Neural progenitor cell (in vitro differentiated cells): ENCODE measurements at places on chromosomes 12 and 14. TPM values are rescaled to one million over a fixed set of nuclear protein-coding genes. Genes with fewer than 3 reads are reported as not detected.

The BRI3BP gene
- total RNA-seq, result 2.5 TPM in 2 replicates

GRCh38 chr14:67432050-67432564 lies 20.1 kb upstream of the PLEK2 start:
- DNase-seq, result no peak

The LDHB gene
- 1,385 and 1,973 TPM in 2 replicates for total RNA-seq

GRCh38 chr12:117034701-117035151 lies 64.5 kb downstream of the TESC start:
- DNase-seq, result no peak

DNA sequence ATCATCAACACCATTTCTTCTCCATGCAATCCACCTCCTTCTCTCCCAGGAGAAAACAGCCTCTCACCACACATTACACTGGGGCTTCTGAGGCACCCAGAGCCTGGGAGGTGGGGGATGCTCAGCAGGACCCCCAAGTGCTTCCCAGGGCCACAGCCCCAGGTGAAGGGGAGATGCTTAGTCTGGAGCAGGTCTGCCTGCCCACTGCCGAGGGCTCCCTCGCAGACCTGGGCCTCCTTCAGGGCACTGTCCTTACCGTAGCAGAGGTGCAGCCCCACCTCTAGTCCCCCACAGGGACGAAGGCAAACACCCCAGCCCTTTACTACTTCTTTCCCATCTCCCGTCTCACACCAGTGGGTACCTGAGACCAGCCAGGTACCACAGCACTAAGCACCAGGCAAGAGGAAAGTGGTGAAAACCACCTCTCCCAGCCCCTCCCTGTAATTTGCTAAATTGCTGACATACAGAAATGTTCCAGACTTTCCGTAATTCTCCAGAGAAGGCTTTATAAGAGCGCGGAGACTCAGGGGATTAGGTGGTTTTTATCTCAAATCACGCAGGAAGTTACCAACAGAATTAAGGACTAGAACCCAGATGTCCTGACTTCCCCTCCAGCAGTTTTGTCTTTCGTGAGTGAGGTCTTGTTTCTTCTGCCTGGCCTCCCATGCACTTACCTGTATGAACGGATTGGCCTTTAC lies 59.0 kb downstream of the PLEKHG3 start:
- no peak for DNase-seq

- peak; percentile 45 for DNase-seq
Measured at GRCh38 chr14:78088916-78089315, 81.3 kb upstream of the NRXN3 start.

GRCh38 chr12:60257063-60257462 lies 661.2 kb downstream of the SLC16A7 start:
- DNase-seq, result peak; percentile 21

DNA sequence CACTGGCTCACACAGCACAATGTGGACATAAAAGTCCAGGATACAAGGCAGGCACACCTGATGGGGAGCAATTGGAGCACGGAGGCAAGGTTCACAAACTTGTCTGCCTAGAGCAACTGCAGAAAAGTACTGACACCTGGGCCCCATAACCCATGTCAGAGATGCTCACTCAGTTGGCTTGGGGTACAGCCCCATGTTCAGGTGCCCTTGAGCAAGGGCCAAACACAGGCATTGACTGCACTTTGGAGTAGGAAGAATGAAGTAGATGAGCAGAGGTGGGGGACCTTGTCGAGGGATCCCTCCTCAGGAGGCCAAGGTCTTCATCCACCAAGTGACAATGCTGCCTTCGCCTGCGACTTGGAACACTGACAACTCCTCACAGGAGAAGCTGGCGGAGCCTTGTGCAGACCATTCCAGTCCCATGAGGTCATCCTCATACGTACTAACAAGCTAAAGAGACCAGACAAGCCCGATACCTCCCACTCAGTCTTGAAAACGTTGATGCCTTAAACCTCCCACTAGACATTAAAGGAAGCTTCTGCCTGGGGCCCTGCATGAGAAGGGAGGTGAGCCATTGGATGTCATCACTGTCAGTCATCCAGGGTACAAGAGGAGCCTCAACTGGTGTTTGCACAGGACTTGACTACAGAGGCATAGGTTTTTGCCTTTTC lies 42.5 kb upstream of the C14orf180 start:
- DNase-seq, result no peak

- DNase-seq, result no peak
Measured at GRCh38 chr14:21093018-21093417, 5.4 kb downstream of the ZNF219 start.

- no peak for DNase-seq
Measured at GRCh38 chr12:15931590-15932053, 20.5 kb downstream of the DERA start.

DNA sequence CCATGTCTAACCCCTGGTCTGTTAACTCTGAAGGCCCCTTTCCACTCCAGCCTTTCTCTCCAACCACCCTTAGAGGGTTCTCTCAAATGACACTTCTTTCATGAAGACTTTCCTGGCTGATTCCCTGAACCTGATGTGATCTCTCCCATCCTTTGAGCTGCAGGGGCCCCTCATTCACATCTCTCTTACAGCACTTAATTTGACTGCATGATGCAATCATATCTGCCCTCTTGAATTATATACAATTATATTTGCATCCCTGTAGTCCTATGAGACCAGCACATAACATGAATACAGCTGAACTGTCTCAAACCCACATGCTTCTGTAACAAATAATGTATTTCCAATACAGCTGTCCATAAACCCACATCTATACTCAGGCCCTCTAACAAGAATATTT lies 56.4 kb downstream of the PPP2R5E start:
- no peak for DNase-seq

The KLRB1 gene
- not detected in 2 replicates for total RNA-seq

DNA sequence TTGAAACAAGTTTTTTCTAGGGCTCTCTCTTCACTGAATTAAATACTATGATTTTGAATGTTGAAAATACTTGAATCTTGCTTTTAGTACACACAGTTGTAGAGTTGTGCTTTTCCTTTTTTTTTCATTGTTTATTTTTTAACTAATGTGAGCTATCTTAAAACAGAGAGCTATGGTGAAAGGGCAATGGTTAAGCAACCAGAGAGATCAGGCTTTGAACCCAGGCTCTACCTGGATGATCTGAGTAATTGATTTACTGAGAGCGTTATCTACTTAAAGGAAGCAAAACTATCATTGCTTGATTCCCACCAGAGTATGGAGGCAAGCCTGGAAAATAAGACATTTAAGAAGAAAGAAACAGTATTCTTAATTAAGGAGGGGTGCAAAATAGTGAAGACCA lies 138.6 kb downstream of the DUSP6 start:
- no peak for DNase-seq

- DNase-seq, result no peak
Measured at GRCh38 chr12:69497308-69498026, 27.3 kb downstream of the FRS2 start.

The AKAP3 gene
- total RNA-seq, result 2.4 and 3.0 TPM in 2 replicates

DNA sequence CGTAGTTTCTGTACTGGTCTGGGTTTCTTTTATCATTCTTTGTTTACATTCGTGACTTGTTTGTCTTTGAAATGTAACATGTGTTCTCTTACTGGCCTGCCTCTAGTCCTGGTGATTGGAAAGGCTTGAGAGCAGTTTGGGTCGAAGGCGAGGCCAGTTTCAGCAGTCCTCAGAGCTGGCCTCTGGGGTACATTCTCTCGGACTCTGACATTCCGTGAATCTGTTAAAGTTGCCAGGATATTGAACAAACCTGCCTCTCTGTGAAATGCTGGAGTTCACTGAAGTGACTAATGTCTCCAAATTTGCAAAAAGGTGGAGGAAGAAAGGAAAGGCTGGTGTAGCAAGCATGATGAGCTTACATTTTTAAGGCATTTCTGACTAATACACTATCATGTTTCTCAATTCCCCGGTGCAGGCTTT lies 1.5 kb downstream of the PLEKHA5 start:
- DNase-seq, result peak; percentile 64

The PDE3A gene
- total RNA-seq, result 0.22 and 0.47 TPM in 2 replicates

GRCh38 chr12:61956545-61956944 lies 303.7 kb upstream of the USP15 start:
- no peak for DNase-seq

DNA sequence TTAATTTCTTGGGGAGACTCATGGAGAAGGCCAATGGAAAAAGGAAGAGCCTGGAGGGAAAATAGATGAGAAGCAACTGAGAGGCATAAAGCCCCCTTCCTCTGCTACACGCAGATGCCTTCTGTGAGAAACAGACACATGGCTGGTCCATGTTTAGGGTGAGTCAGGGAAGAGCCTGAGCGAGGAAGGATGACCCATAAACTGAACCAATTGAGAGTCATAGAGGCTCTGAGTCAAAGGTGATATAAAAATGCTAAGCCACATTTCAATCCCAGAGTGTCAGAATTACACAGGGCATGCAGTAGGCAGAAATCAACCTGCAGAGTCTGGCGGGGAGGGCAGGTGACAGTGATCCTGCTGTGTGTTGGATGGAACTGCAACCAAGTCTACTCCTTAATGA lies 30.1 kb upstream of the NEDD1 start:
- no peak for DNase-seq

DNA sequence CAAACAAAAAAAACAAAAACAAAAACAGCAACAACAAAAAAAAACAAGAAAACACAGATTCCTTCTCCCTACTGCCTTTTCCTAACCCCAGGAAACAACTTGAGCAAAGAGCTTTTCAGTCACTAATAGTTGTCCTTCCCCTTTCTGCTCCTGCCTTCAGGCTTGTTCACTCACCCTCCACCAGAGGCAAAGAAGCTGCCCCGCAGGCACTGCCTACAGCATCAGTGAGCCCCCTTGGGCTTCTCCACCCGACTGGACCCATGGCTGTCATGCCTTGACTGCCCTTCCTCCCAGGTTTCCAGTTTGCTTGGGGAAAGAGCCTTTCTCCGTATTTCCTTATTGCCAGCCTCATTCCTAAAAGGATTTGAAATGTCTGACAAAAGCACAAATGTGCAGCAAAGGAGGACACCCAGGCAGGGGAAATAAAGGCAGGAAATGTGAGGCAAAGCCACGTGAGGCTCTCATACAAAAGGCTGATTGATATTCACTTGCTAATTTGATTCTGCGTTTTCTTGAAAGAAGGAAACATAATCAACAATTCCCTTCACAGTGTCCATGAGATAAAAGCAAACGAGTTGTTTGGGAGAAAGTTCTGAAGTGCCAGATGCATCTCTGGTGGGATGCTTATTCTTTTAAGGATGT lies 85.7 kb downstream of the GPATCH2L start:
- peak; percentile 52 for DNase-seq

GRCh38 chr14:43362586-43362985 lies 1144.5 kb downstream of the FSCB start:
- DNase-seq, result no peak

The INHBE gene
- 2.6 TPM in 1 of 2 replicates, not detected in the other for total RNA-seq

The GLIPR1L2 gene
- 0.31 TPM in 1 of 2 replicates, not detected in the other for total RNA-seq

DNA sequence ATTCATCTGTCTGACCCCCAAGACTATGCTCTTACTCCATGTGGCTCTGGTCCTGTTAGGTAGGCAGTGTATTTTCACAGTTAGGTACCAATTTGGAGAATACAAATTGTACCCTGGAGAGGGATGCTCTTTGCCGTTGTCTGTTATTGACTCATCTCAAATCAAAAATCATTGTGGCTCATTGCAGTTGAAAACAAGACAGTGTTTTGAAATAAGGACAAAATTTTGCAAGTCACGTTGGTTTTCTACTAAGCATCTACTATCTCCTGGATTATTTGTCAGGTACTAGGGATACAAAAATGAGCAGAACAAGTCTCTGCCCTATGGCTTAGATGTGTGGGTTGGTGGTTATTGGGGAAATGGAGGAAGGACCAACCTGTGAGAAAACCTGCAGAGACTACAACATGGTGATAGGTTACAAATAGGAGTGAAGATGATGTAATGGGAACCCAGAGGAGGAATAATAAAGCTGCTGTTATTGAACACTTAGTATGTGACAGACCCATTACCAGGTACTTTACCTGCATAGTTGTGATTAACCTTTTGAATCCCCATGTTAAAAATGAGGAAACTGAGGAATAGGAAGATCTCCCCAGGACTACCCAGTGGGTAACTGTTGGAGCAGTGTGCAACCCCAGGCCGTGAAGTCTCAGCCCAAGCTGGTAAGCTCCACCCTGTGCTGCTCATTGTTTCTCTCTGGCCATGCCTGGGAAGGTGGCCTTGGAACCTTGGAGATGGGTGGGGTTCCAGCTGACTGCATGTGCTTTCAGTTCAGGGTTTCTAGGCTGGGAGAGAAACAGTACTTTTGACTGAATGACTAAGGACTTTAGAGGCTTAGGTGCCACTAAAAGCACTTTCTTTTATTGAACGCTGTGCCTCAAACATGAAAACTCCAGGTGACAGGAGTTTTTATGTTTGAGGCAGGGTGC lies 72.9 kb upstream of the SRSF5 start:
- DNase-seq, result no peak

DNA sequence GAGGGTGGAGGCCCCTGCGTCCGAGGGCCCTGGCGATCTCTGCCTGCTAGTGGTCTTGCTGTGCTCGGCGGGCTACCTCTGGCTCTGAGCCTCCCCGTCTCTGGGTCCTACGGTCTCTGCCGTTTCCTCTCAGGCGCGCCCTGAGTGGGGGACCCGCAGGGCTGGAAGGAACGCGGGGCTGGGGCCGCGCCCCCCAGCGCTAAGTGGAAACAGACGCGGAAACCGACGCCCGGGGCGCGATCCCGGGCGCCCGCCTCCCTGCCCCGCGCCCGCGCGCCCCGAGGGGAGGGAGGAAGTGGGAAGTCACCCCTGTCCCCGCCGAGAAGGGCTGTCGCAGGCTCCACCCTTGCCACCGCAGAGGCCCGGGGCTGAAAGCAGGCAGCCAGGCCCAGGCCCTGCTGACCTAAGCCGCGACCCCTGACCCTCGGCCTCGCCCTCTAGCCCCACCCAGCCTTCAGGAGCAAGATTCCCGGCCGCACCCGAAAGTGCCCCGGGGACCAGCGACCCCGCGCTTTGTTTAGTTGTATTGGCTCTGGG lies 831 bp downstream of the CRIP1 start:
- DNase-seq, result peak; percentile 58

DNA sequence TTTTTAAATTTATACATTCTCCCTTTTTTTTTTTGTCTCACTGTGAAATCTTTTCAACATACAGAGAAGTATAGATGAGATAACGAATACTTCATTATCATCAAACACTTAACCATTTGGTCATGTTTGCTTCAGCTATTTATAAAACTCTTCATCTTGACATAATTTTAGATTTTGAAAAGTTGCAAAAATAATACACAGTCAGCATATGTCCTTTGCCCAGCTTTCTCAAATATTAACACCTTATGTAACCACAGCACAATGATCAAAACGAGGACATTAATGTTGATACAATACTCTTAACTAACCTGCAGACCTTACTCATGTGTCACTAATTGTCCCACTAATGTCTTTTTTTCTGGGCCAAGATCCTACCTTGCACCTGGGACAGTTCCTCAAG lies 36.0 kb downstream of the DACT1 start:
- DNase-seq, result no peak
